DMS 273 treated with DMSO at 0.1 percent for 48 hours (cell line): ENCODE measurements at places on chromosomes 7 and 10.

- DNase-seq: no peak
Observed at GRCh38 chr7:104956753-104957450, 57.1 kb upstream of the KMT2E start.

DNA sequence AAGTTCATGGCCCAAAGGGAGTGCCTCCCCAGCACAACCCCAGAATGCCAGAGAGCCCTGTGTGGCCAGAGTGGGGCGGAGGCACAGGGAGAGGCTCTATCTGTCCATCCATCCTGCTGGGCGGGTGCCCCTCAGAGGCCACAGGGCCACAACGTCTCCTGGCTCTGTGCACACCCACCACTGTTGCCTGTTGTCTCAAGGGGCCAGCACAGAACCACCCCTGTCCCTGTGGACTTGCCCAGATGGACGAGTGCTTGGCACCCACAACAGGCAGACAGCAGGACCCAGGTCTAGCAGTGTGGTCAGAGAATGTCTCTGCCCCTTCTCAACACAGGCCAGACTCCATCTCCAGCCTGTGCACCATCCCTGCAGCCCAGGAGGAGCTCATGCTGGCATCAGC is 92.8 kb downstream of the PAXIP1 start:
- DNase-seq: no peak

GRCh38 chr10:30488316-30488715 is 54.3 kb downstream of the MAP3K8 start:
- DNase-seq: no peak

- DNase-seq: no peak
Observed at GRCh38 chr10:44143556-44143955, 241.3 kb downstream of the CXCL12 start.

- DNase-seq: no peak
Observed at GRCh38 chr7:39637963-39638485, 14.7 kb downstream of the RALA start.

- DNase-seq: no peak
Observed at GRCh38 chr7:121343302-121343701, 14.5 kb downstream of the WNT16 start.

DNA sequence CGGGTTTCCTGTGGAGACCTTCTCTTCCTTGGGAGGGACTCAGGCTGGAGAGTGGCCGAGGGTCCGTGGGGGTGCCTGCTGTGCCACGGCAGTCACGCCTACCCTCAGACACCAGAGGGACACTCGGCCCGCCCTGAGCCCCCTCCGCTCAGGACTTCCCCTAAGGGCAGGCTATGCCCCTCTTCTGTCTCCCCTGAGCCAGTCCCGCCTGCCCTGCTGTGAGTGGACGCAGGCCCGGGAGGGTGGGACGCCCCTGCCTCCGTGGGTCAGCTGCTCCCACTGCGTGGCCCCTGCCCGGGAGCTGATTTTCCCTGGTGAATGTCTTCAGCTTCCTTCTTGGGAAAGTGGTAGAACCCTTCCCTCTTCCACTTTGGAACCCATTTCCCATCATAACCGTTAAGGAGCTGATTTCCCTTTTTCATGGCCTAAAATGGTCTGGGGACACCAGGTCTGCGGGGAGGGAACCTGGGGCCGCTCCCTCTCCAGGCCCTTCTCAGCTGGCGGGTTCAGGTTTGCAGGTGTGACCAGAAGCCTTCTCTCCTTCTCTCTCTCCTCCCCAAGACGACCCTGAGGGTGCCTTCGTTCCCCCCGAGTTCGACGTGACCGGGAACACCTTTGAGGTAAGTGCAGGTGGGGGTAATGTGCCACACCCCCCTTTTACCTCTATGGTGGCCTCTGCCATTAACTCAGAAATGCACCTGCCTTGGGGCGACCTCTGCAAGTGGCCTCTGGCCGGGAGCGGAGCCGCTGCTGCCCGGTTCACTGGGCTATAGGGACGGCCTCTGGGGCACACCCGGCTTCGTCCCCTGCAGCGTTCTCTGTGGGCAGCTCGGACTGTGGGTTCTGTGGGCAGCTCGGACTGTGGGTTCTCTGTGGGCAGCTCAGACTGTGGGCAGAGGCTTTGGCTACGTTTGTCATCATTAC is 7.9 kb downstream of the KNDC1 start:
- no peak for DNase-seq

GRCh38 chr10:125049216-125049881 is 107.4 kb downstream of the ZRANB1 start:
- no peak for DNase-seq

DNA sequence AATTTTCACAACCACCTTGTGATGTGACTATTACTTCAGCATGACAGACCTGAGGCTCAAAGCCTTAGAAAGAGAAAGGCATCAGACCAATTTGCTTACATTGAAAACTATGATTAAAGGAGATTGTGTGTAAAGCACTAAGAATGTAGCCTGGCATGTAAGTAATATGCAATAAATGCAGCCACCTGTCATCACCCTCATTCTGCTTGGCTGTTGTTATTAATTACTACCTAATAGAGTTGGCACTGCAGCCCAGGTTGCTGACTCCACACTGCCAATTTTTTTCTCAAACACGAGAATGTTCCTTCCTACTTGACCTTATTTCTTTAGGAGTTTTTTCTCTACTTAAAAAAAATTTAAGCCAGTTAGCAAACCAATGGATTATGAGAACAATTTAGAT is 61.2 kb upstream of the NPVF start:
- DNase-seq: no peak

DNA sequence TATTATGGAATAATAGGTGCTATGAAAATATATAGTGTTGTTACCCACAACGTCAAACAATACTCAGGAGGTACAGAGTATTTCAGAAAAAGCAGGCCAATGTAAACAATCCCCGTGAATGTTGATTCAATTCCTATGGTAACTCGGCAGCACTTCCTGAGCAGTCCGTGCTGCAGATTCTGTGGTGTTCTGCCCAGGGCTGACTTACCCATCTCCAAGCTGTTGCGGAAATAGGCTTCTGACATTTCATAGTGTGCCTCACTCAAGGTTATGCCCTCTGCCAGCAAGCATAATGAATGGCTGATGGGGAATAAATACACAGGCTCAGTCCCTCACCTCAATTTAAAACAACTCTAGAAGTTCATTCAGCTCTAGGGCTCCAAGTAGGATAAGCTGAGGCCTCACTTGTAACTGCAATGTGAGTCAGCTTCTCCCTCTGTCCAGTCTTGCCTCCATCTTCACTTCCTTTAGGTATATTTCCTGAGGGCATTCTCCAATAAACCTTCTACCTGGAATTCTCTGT is 177.6 kb downstream of the GNAI1 start:
- no peak for DNase-seq

DNA sequence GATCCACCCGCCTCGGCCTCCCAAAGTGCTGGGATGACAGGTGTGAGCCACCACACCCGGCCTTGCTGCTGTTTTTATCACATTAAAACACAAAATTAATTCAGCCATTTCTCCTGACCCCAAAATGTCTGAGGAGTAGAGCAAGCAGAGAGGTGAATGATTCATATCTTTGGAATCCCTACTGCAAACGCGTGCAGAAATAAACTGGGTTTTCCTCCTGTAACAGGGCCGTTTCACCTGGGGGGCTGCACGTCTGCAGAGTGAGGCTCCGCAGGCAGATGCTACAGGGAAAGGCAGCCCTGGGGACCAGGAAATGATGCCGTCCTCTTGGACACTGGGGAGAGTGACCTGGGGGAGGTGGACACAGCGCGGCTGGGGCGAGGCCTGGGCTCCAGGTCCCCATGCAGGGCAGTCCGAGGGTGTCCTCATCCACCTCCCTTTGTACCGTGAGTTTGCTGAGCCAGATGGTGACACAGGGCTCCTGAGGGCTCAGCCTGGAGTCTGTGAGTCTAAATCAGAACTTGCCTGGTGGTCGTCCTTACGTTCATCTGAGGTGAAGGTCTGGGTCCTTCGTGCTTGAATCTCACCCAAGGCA is 41.9 kb downstream of the PDGFA start:
- no peak for DNase-seq

DNA sequence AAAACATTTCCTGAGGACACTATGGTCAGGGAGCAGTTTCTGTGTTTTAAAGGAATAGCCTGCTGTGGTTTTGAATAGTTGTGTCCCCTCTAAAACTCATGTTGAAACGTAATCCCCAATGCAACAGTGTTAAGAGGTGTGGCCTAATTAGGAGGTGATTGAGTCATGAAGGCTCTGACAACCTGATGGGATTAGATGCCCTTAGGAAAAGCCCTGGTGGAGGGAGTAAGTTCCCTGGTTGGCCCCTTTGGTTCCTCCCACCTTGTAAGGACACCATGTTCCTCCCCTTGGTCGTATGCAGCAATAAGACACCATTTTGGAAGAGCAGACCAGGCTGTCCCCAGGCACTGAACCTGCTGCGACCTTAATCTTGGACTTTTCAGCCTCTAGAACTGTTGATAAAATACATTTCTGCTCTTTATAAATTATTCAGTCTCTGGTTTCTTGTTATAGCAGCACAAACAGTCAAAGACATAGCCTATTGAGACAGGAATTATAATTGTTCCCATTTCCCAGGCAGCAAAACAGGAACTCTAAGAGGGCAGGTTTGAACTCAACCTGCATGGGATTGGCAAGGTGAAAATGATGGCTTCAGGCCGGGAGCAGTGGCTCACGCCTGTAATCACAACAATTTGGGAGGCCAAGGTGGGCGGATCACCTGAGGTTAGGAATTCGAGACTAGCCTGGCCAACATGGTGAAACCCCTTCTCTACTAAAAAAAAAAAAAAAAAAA is 20.5 kb upstream of the TNS3 start:
- no peak for DNase-seq

DNA sequence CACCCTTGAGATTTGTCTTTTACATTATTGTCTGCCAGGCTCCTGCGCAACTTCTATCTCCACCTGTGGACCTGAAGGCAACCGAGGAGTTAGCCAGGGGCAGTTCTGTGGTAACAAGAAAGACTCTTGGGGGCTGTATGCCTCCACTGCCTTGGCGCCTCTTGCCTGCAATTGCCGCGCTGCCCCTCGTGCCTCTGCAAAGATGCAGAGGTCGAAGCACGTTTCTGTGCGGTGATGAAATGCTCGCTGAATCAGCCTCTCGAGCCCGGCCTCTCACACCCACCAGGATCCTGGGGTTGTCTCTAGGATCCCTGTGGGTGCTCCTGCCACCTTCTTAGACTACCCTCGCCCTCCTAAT is 486 bp upstream of the LHFPL3 start:
- no peak for DNase-seq

- DNase-seq: no peak
Observed at GRCh38 chr10:70651661-70652060, 20.6 kb upstream of the ADAMTS14 start.

DNA sequence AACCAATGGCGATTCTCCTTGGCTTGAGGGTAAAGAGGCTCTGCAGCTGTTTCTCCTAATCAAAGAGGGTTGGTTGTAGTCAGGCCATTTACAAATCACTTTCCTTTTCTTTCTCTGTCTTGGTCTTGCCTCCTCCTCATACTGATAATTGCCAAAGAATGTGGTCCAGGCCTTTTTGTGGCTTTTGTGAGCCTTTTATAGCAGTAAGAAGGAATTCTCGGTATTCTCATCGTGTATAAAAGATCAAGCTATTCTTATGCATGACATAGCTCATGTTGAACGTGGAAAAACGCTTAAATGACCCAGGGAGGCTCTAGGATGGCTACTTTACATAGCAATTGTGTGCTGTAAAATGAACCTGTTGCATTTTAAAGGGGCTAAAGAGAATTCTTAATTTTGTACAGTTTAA is 62.6 kb downstream of the RBM20 start:
- no peak for DNase-seq

GRCh38 chr7:33771422-33771821 is 133.9 kb upstream of the BMPER start:
- DNase-seq: no peak

DNA sequence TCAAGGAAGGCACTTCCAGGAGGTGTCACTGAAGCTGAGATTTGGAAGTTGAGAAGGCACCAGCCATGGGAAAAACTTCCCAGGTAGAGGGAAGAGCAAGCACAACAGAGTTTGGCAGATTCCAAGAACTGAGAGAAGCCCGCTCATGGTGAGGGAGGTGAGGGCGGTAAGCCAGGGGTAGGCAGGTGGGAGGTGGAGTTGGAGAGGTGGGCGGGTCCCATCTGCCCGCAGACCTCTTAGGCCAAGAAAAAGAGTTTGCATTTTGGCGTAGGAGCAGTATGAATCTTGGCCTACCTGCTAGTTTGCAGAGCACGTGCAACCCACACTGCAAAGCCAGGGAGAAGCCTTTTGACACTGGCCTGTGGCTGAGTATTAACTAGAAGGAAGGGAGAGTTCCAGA is 18.8 kb downstream of the FRMPD2 start:
- no peak for DNase-seq

GRCh38 chr10:51397695-51398094 is 301.7 kb downstream of the CSTF2T start:
- peak; percentile 10 for DNase-seq

- no peak for DNase-seq
Observed at GRCh38 chr10:4048236-4048864, 263.3 kb upstream of the KLF6 start.

- no peak for DNase-seq
Observed at GRCh38 chr7:58087536-58088190, 637.7 kb downstream of the ZNF716 start.

- DNase-seq: no peak
Observed at GRCh38 chr7:138556771-138557484, 96.9 kb downstream of the TRIM24 start.

DNA sequence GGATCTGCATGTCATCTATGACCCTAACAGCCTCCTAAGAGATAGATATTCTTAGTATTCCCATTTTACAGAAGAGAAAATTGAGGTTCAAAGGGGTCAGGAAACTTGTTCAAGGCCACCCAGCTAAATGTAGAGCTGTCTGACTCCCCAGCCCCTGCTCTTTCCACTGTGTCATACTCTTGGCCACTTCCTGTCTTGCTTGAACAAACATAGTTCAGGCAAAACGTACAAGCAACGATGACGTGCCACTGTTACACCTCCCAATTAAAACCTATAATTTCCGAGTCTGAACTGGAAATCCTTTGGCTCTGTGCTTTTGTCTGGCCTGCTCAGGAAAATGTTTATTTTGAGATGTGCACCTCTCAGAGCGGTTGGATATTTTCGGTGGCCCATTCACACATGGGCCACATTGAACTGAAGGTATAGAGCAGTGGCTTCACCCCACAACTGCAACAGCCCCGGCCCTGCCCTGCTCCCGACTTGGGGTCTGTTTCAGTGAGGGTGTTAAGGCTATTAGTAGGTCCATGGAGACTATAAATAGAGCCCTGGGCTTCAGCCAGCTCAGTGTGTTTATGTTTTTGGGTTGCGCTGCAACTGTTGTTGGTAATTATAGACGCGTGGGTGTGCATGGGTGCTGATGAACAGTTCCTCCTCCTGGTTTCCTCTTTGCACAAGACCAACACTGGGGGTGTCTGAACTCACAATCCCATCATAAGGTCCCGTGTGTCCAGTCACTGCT is 172.3 kb upstream of the ADO start:
- no peak for DNase-seq

DNA sequence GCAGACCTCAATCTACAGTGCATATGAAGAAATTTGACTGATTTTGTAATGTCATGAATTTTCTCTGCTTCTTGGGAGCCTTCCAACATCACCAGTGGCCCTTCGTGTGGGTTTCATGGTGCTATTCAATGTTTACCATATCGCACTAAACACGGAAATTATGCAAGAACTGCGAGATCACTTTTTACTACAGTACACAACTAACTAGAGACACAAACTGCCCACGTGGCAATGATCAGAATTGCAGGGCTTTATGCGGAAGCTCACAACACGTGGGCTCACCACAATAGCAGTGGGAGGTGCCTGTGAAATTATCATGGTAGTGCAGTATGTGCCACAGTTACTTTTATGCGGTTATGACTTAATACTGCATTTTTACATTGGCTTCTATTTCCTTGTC is 449.7 kb upstream of the KLF6 start:
- DNase-seq: no peak

GRCh38 chr7:27250557-27251070 is 8.0 kb downstream of the EVX1 start:
- no peak for DNase-seq
